ENCODE measurements at places on chromosomes 6 and 20.

- no peak for DNase-seq
Observed at GRCh38 chr20:10590950-10591671, 82.7 kb downstream of the JAG1 start.

GRCh38 chr20:79565-79964, 7.9 kb upstream of the DEFB125 start:
- no peak for DNase-seq

DNA sequence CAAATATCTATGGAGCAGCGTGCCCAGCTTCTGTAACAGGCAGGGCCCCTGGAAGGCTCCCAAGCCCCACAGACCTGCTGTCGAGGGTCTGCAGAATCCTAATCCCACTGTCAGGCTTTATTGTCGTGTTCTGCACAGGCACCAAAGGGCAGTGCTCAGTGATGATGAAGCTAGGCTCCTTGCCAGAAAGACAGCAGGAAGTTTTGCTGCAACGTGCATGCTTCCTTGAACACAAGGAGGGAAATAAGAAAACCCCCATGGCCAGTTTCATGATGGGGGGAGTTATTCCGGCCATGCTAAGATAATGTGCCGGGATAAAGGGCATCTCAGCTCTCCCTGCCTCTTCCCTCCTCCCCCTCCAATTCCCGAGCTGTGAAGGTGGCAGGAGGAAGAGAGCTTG, 109.4 kb upstream of the KCNG1 start:
- no peak for DNase-seq

DNA sequence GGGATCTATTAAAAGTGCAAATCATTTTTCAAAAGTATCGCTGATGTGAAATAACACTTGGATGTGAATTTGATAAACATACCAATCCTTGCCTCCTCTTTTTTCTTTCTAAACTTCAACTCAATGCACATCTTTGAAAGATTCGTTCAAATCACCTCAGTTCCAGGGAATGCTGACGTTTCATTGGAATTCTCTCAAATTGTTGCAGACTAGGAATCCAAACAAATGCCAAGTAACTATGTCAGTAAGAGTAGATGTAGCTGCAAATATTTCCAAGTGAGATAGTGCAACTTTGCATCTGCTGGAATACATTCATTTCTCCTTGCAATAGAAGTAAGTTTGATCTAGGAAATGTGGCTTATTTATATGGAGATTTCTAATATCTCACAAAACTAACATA, 220.7 kb downstream of the FUT9 start:
- DNase-seq = no peak

- DNase-seq = no peak
Observed at GRCh38 chr20:57504411-57504810, 20.5 kb downstream of the CTCFL start.

GRCh38 chr6:160028487-160029275, 59.8 kb downstream of the IGF2R start:
- DNase-seq = no peak

DNA sequence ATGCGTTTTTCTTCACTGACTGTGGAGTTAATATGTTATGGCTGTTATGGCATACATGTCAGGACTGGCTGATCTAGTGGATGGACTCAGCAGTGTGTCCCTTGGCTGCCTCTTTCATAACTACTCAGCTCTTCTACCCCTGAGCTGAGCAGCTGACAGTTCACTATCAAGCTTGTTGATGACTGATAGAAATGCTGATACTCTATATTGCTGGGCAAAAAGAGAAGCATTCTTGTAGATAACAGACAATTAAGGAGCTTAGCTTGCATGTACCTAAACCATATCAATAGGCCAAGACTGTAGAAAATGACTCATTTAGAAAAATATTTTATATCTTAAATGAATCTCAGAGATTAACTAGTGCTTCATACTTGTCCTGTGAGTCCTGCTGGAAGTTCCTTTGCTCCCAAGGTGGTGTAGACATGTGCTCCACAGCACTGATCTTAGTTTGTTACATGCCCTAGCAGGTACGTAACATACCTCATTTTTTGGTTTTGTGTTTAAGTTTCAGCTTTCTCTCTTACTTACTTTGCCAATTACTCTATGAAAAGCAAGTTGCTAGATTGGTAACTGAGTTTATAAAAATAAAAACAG, 236.9 kb downstream of the GMDS start:
- DNase-seq = no peak

GRCh38 chr6:159444056-159444760, 248.8 kb downstream of the SOD2 start:
- DNase-seq = no peak

DNA sequence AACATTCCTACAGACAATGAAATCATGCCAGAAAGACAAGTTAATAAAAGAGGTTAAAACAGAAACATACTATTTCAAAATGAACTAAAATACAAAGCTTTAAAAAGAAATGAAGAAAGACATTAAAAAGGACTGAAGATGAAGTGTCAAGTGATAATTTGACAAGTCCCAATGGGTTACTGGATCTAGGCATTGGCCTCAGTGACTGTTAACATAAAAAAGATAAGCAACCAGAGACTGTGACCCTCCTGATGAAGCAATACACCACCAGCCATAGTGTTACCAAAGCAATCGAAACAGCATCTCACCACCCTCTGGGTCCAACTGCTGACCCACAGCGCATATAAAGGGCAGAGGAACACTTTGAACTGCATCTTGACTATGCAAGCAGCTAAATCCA, 130.3 kb downstream of the FIG4 start:
- DNase-seq = no peak

DNA sequence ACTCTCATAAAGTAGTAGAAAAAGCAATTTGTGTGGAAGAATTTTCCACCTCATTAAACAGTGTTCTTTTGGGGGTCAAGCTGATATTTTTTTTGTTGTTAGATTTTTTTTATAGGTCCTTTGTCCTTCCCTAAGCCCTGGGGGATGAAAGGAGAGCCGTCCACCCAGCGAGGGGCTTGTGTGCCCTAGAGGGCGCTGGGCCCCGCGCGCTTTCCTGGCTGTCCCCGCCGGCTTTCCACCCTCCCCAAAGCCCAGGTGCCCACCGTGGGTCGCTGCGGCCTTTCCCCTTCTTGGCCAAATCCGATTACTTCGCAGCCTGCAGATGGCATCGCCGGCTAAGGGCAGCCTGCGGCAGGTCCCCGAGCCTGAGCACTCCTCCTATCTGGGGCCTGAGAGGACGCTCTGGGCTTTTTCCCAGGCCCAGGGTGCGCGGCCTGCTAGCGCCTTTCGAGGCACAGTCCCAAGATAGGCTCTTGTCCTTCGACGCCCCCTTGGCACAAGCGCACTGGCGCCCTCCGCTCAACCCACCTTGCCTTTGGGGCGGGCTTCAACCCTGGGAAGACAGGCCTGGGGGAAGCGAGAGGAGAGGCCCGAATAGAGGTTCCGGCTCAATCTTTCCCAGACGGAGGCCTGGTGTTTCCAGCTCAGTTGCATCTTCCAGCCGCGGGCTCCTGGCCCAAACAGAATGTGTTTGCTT, 33.6 kb downstream of the TFAP2A start:
- DNase-seq = no peak

DNA sequence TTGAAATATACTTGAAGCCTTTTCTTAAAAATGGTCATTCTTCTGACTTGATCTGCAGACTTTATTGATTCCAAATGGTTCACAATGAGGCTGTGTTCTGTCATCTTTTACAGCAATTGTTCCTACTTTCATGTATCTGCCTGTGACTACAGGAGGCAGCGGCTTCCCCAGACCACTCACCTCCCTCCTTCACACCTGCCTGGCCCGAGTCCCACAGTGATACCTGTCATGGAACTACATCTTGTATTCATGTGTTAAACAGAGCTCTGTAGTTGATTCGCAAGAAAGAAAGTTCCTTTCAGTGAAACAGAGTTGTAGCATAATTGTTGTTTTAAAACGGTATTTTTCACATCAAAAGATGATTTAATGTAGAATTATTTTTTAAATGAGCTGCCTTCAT, 673.5 kb upstream of the AGPAT4 start:
- no peak for DNase-seq

DNA sequence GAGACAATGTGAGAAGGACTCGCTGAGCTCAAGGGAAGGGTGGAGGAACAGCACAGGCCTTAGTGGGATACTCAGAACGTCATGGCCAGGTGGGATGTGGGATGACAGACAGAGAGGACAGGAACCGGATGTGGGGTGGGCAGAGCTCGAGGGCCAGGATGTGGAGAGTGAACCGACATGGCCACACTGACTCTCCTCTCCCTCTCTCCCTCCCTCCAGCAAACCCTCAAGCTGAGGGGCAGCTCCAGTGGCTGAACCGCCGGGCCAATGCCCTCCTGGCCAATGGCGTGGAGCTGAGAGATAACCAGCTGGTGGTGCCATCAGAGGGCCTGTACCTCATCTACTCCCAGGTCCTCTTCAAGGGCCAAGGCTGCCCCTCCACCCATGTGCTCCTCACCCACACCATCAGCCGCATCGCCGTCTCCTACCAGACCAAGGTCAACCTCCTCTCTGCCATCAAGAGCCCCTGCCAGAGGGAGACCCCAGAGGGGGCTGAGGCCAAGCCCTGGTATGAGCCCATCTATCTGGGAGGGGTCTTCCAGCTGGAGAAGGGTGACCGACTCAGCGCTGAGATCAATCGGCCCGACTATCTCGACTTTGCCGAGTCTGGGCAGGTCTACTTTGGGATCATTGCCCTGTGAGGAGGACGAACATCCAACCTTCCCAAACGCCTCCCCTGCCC, 1.7 kb downstream of the TNF start:
- DNase-seq = no peak

DNA sequence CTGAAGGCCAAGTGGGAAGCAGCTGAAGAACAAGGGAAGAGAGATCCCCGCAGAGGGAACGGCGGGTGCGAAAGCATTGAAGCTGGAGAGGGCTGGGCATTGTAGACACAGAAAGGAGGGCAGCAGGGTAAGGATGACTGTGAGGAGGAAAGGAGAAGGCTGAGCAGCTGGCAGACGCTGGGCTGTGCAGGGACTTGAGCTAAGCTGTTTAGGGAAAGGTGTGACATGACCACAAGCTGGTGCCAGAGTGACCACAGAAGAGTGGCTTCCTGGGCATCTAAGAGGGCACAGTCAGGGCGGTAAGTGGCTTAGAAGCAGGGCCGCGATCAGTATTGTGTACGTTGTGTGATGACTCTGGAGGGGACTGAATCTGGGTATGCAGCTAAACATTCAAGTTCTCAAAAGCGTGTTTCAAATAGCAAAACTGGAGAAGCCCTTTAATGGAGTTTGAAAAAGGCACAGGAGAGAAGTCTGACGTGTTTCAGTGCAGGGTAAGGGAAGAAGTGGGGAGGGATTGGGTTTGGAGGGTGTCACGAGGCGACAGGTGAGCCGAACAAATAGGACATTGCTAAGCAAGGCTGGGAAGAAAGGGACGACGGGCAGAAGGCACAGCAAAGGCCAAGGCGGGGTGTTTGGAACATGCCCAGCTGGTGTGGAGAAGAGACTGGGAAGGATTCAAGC, 46.1 kb upstream of the ARFGEF2 start:
- no peak for DNase-seq

- DNase-seq = no peak
Observed at GRCh38 chr20:42945234-42945994, 244.3 kb downstream of the PTPRT start.

GRCh38 chr6:155080881-155081845, 86.0 kb downstream of the TIAM2 start:
- no peak for DNase-seq

DNA sequence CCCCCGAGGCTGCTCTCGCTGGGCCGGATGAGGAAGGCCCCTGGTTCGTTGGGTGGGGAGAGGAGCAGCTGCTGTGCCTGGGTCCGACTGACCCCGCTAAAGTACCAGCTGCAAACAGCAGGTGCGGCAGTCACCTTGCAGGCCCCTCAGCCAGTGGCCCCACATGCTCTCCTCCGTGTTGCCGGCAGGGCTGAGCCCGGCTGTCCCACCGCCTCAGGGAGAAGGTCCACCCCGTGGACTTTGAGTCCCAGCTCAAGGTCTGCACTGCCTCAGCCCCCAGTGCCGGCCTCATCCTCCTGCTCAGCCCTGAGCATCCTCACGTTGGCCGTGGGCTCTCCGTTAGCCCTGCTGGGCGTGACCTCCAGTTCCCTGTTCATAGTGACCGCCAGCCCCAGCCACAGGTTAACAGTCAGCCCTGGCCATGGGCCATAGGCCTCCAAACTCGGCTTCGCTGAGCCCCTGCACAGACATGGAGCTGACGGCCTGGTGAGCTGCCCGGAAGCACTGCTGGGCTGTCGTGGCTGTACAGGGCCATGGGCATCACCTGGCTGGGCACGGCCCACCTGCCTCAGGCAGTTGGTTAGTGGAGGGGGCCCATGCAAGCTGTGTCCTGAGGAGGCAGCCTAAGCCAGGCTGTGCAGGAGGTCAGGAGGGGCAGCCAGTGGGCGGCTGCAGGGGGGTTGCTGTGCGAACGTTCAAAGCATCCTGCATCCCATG, 3.1 kb downstream of the SRMS start:
- no peak for DNase-seq

- DNase-seq = no peak
Observed at GRCh38 chr20:63701051-63701328, 4.5 kb downstream of the TNFRSF6B start.

DNA sequence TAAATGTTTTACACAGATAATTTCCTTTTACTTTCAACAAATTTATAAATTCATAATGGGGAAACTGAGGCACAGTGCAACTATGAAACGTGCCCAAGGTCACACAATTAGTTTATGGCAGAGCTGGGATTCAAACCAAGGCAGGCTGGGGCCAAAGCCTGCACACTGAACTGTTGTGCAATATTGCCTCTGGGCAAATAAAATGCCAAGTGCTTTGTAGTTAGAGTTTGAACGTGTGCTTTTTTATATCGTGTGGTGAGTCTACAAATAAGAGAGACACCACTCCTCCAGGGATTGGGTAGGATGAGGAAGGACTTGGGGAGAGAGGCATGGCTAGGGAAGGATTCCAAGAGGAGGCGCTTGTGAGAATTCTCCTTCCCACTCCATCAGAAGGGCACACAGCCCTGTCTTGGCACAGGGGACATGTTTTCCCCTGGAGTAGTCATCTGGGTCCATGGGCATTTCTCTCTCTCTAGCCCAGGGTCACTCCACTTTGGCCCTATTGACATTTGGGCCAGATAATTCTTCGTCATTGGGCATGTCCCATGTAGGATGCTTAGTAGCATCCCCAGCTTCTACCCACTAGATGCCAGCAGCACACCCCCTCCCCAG, 2.8 kb upstream of the CDH22 start:
- no peak for DNase-seq

GRCh38 chr6:155177363-155177961, 86.4 kb upstream of the CLDN20 start:
- DNase-seq = no peak

- DNase-seq = no peak
Observed at GRCh38 chr6:137804637-137805036, 62.4 kb upstream of the TNFAIP3 start.

- no peak for DNase-seq
Observed at GRCh38 chr6:708237-708598, 15.3 kb upstream of the EXOC2 start.

Data from iPS DF 6.9 (cell line).